ENCODE measurements at places on chromosomes 2 and 18.
A peak's percentile ranks its signal among the peaks of the same experiment; 100 is the strongest.

DNA sequence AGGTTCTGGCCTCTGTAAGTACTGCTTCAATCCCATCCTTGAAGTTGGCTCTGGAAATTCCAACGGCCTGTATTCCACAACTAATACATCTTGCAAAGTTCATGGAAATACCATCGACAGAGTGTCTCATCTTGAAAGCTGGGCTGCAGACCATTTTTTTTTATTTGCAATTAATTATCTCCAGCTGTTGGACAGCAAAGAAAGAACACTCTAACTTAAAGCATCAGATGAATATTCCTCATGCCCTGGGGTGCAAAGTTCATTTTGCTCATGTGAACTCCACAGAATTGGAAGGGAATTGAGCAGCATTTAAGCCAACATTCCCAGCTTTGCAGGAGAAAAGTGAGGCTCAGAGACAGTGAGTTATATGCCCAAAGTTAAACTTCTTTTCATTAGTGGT lies 96.5 kb upstream of the PIEZO2 start:
- no peak for DNase-seq

DNA sequence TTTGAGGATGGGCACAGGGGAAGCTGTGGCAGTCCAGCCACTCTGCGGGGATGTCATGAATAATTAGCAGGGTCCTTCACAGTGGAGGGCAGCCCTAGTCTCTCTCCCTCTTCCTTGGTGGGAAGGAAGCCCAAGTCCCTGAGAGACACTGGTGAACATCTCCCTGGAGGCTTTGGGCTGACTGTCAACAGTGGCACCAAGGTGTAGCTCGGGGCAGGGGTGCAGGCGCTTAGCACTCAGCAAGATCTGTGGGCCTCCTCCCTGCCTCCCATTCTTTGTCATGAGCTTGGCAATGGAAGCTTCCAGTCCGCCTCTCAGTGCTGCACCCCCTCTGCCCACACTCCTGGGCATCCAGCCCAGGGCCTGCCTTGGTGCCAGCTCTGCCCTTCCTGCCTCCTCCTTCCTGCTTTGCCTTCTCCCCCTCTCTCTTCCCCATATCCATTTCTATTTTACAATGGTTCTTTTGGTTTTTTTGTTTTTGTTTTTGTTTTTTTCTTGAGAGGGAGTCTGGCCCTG lies 59.4 kb downstream of the STEAP3 start:
- DNase-seq, result peak; percentile 0

- no peak for DNase-seq
These were observed 96.3 kb downstream of the NOL4 start for GRCh38 chr18:34128436-34128835.

DNA sequence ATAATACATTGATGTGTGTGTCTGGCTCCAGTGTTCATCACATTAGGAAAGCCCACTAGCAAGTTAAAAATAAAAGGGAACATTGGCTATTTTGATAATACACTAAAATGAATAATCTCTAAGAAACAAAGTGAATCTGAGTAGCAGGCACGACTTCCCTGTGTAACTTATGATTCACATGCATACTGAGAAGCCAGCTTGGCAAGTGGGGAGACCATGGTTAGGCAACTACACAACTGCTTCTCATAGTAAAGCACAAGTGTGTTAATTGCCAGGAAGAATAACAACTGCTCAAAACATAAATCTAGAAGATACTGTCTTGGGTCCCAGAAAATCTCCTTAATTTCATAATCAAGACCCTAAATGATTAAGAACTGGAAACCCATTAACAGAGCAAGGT lies 4.0 kb downstream of the MYO5B start:
- DNase-seq, result no peak

Data from COR-L47 (cell line).